ENCODE measurements at places on chromosomes 1 and 21.

DNA sequence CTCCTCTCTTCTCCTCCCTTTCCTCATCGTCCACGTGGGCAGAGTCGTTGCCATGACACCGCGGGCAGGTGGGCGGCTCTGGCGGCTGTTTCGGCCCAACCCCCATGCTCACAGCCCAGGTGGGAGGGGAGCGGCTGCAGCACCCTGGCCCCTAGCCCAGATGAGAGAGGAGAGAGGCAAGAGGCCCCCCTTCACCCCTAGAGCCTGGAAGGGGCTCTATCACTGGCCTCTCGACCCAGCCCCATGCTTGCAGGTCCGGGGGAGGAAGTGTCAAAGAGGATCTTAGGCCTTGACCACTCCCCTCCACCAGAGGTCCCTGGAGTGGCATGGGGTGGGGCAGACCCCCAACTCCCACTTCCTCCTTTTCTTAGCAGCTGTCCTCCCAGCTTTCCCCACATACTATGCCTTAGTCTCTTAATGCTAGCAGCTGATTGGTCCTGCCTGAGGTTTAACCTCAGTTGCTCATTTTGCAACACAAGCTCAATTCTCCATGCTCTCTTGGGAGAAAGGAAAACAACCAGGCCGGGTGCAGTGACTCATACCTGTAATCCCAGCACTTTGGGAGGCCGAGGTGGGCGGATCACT lies 10.4 kb downstream of the DLGAP3 start:
- DNase-seq: no peak

DNA sequence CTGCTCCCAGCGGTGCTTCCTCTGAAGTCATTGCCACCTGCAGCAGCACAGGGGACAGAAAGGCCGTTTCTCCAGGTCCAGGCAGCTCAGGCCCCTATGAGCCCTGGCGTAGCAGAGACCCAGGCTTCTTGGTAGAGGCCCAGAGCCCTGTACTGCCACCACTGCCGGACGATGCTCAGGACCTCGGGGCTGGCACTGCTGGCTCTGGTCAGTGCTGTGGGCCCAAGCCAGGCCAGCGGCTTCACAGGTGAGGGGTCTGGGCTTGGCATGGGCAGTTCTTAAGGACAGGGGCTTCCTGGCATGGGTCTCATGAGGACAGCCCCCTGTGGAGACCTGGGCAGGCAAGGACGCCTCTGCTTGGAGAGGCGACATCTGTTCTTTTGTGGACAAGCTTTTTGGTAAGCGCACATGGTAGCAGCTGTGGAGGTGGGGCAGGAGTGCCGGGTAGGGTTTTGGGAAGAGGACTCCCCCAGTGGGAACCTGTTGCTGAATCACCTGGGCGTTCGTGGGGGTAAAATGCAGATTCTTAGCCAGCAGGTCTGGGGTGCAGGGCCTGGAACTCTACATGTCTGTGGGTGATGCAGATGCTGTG lies at the start of gene UMODL1:
UMODL1 (plus strand) TSS at position 172 of the 592 bp plus-strand sequence; CDS start at position 172, 0 bp downstream.
- DNase-seq: no peak

- no peak for DNase-seq
Observed at GRCh38 chr1:41365772-41366454, 4.7 kb downstream of the FOXO6 start.

GRCh38 chr1:93042187-93043056 lies 36.7 kb upstream of the MTF2 start:
- no peak for DNase-seq

- DNase-seq: no peak
Observed at GRCh38 chr1:178633056-178633455, 92.0 kb upstream of the RALGPS2 start.

DNA sequence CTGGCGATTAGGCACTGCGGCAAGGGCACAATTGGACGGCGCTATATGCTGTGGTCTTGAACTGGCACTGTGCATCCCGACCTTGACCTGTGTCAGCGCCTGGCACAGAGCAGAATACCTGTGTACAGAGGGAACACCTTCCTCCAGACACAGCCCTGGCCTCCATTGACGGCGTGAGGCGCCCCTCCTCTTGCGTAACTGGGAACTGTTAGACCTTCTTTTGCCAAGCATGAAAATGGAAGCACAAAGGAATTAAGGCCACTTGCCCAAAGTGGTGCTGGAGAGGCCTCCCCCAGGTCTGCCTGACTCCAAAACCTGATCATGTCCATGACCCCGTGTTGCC lies 6.8 kb upstream of the AGTRAP start:
- DNase-seq: no peak

- no peak for DNase-seq
Observed at GRCh38 chr1:31453384-31454079, 40.5 kb downstream of the SERINC2 start.

GRCh38 chr1:218823291-218823900 lies 350.3 kb upstream of the LYPLAL1 start:
- DNase-seq: no peak

GRCh38 chr1:39411526-39412478 lies 79.6 kb upstream of the BMP8A start:
- DNase-seq: no peak

- no peak for DNase-seq
Observed at GRCh38 chr1:178625695-178626094, 99.3 kb upstream of the RALGPS2 start.

- no peak for DNase-seq
Observed at GRCh38 chr1:5758000-5758858, 234.0 kb downstream of the NPHP4 start.

DNA sequence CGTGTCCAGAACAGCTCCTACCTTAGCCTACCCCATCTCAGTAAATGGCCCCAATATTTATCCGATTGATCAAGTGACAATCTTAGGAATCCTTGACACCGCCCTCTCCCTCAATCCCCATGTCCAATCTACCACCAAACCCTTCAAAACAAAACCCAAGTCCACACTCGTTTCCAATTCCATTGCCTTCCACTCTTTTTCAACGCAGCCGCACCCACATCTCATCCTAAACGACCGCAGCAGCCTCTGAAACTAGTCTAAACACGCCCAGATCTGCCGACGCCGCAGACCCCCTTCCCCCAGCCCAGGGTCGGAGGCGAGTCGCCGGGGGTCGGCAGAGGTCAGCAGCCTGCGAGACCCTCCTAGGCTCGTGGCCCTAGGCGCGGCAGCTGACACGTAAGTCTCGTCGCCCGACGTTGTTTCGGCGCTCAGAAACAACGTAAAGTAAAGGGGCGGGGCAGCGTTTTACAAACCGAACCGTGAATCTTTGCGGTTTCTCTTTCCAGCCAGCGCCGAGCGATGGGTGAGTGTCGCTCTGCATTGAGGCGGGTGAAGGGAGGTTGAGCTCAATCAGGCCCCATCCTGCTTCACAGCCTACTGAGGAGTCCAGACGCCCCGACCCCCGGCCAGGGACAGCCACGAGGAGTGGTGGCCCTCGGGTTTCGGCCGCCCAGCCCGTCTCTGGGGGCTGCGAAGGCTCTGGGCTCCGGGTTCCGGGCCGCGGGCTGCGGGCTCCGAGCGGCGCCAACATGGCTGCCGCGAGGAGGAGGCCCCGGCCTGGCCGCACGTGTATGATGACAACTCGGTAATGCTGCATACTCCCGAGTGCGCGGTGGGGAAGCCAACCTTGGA lies at the start of gene RPS8:
RPS8 (plus strand) TSS at position 463 of the 852 bp plus-strand sequence; CDS start at position 520, 57 bp downstream.
- peak; percentile 85 for DNase-seq

GRCh38 chr1:204384636-204385352 lies 25.1 kb upstream of the PLEKHA6 start:
- no peak for DNase-seq

DNA sequence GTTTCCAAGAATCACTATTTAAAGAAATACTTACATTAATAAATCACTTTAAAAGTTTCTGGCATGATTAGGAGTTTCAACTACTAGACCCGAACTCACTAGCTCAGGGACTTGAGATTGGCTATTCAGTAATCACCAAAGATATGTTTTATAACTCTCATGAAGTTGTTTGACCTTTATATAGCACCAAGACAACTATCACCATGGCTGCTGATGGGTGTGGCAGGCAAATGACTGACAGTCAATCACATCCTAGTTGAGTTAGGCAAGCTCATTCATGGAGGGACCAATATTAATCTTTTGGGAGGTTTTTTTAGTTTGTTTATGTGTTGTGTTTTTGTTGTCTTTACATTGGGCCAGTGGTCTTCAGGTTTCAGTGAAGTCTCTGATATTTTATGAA lies 376.3 kb upstream of the C1orf87 start:
- DNase-seq: no peak

Measured in stimulated activated CD8-positive, alpha-beta memory T cell treated with anti-CD3 and anti-CD28 coated beads, Interleukin-7, amount 100 ng/mL, for 24 hours (primary cell).